ENCODE measurements at places on chromosomes 6 and 20.

- DNase-seq, result no peak
Observed at GRCh38 chr6:168890981-168891365, 362.7 kb downstream of the THBS2 start.

GRCh38 chr6:159249752-159250151, 80.6 kb downstream of the FNDC1 start:
- no peak for DNase-seq

- DNase-seq, result no peak
Observed at GRCh38 chr6:28910901-28911690, 12.7 kb downstream of the TRIM27 start.

DNA sequence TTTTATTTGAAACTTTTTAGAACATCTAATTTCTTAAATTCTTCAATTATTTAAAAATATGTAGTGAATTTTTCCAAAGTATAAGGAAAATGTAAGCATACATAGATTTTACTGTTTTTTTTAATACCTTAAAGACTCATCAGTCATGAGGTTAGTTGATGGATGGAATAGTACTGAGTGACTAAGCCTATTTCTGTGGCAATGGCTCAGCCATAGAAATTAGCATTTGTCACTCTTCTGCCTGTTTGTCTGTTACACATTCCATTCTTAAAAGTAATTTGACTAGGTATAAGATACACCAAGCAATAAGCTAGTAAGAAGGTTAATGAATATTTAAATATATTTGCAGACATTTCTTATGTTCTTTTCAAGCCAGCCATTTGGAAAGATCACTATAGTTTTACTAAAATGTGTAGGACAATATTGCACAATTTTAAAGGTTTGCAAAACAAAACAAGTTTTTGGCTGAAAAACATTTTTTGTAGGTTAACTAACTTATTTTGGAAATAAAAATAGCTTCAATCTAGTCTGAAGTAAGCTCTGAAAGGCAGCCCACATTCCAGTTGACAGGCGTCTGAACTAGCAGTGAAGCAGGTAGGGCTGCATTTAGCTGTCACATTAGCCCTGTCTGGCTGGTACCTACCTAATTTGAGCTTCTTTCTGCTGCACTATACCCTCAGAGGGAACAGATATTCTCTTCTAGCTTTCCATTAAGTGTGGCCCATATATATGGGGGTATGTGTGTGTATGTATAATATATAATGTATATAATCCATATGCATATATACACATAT, 385.7 kb downstream of the GRIK2 start:
- DNase-seq, result no peak
